Foreskin melanocyte (primary cell): ENCODE measurements at places on chromosomes 7 and 10.

DNA sequence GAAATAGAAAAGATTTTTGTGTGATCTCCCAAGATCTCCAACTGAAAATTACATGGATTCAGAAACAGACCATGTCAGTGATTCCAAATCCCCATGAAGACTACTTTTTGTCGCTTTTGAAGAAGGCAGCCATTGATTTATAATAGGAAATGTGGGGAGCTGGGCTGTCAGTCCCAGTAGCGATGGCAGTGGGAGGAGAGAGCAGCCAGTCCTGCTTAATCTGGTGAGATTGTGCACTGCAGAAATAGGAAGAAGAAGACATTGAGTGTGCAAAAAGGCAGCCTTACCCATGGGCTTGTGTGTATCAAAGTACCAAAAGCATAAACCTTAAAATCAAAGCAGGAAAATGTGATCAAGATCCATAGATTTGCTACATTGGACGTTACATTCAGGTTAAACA is 4.8 kb downstream of the ADRB1 start:
- DNase-seq = no peak

DNA sequence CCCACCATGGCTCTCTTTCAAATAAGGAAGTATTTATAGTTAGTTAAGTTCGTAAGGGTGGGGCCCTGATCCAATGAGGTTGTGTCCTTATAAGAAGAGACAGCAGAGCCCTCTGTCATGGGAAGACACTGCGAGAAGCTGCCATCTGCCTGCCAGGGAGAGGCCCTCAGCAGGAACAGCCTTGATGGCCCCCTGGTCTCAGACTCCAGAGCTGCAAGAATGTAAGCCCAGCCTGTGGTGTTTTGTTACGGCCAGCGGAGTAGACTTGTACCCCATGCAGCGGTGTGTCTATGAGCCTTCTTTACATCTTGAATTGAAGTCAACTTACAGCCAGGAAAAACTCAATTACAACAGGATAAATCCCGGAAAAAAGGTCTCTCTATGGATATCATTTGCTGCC is 14.3 kb upstream of the LARP4B start:
- DNase-seq = no peak

GRCh38 chr10:114281006-114281405 is 42.0 kb downstream of the VWA2 start:
- no peak for DNase-seq

GRCh38 chr10:109769966-109770365 is 153.3 kb downstream of the XPNPEP1 start:
- DNase-seq = no peak

DNA sequence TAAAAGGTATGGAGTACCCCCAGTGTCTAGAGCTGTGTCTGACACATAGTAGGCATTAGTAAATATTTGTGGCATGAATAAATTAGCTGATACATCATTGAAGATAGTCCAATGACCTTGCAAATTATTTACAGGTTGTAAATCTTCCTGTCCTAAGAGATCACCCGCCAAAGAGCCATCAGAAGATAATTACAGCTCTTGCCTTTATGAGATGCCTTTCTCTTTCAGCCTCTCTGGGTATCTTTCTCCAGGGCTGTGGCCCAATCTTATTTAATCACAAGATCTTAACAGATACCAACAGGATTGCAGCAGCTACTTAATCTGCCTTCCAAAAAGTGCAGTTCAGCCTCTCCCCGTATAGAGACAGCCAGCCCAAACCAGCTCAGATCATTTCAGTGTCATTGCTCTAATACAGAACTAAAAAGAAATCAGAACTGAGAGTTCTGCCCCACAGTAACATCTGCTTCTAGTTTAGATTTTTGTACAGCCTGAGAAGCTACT is 41.5 kb downstream of the MYOF start:
- no peak for DNase-seq

DNA sequence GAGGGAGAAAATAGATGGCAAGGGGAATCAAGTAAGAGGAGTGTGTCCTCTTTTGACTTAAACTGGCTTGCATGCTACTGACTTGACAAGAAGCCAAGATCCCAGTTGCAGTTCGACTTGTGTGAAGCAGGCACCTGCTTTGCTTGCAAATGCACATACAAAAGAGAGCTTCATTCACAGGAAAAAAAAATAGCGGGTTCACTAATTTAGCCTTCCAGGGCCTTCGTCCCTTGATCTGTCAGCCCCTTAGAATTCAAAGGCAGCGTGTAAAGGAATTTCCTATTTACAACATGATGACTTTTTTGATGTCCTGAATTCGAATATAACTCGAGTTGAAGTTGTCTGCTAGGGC is 192.1 kb downstream of the CELF2 start:
- peak; percentile 78 for DNase-seq

DNA sequence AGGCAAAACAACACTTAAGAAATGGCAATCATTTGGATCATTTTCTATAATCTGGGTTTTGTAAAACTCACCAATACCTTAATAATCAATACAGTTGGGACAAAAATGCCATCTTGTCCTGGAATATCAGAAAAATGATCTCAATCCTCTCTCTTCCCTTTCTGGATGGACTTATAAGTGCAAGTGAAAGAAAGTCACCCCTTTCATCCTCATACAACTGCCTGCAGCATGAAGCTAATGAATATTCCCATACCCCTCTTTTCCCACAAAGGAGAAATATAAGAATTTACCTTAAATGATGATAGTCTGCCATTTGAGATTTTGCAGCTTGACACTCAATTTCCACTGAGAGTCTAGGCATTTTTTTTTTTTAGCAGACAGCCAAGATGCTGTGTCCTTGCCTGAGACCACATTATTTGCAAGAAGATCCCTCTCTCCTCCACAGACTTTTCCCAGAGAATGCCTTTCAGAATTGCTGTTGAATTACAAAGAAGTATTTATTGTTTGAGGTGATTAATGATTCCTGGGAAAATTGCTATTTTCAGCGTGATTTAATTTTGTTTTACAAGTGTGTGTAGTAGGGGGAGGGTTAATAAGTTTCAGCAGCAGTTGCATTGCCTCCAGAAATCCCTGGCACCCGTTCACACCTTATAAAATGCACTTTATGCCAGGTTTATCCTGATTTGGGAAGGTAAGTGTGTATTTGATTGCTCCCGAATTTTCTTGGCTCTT is 3.8 kb downstream of the HOXA4 start:
- DNase-seq = no peak

GRCh38 chr10:86311906-86312305 is 54.7 kb downstream of the GRID1 start:
- no peak for DNase-seq

GRCh38 chr10:69802424-69803161 is 887 bp downstream of the COL13A1 start:
- DNase-seq = no peak

DNA sequence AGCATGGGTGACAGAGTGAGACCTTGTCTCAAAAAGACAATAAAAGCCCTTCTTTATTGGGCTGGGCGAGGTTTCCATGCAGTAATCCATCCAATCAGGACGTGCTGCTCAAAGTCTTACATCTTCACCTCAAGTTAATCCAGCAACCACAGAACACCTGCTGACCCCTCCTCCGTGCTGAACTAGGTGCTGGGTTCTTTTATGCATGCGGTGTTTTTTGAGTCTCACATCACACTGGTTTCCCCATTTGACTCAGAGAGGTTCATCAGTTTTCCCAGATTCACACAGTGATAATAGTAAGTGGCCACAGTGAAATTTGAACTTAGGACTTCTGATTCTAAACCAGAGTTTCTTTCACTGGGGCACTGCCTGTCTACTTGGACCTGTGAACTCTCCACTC is 58.3 kb upstream of the GTF2I start:
- no peak for DNase-seq

DNA sequence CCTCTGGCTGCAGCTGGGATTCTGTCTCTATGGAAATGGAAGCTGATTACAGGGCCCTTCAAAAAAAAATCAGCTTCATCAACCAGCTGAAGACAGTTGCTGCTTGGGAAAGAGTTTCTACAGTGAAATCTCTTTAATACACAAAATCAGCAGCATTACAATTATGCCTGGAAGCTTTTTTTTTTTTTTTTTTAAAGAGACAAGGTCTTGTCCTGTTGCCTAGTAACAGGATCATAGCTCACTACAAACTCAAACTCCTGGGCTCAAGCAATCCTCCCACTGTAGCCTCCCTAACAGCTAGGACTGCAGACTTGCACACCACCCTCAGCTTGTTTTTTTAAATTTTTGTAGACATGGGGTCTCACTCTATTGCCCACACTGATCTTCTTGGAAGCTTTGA is 94.5 kb downstream of the OR13A1 start:
- DNase-seq = no peak

DNA sequence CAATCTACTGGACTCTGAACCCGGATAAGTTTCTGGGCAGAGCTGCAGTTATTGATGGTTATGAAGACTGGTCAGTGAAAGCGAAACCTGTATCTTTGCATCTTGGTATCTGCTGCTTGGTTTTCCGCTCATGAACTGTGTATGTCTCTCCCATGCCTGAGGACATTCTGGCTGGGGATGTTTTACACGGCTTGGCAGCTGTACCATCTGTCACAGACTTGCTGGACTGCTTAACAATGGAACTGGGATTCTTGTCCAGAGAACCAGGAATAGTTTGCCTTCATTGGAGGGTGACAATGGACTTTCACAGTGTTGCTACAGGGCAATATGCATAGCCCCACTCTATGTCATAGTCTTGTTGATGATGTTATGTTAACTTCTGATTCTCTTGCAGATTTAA is 119.9 kb upstream of the TMEM106B start:
- DNase-seq = peak; percentile 12

DNA sequence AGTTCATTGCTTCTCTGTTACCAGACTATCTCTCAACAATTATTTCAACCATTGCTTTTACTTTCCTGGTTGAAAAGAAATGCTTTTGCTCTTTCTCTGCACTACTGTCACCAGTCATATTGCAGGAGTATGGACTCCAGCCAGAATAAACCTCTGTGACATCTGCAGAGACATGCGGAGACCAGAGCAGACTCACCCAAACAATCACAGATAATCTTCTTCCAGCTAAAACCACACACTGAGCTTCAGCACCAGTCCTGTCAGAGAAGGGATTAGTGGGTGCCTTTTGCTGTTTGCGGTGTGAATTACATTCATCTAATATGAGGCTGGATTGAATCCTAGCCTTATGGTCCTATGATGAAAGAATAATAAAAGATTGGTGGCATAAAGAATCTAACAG is 258.6 kb downstream of the CNTNAP2 start:
- no peak for DNase-seq

- no peak for DNase-seq
These were observed 696.7 kb downstream of the LRMDA start for GRCh38 chr10:76127984-76128589.

DNA sequence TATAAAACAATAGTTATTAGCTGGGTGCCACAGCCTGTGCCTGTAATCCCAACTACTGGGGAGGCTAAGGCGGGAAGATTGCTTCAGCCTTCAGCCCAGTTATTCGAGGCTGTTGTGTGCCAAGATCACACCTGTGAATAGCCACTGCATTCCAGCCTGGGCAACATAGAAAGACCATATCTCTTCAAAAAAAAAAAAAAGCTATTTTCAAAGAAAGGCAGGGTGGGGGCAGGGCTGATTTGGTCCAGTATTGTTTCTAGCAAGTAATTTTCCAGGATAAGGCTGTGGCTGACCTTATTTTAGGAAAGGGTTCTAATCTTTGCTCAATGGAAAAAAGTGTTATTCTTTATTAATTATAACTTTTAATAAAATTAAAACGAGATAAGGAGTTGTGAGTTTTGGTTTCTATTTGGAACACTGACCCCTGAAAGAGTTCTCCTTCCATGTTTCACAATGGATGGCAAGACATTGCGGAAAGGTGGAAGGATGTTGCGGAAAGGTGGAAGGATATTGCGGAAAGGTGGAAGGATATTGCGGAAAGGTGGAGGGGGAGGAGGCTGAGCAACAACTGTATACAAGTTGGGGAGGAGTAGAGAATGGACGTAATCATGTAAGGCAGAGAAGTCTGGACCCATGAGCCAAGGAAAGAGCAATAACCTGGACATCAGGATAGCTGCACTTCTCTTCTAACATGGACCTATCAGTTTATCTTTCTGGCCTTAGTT is 1.5 kb upstream of the C1GALT1 start:
- no peak for DNase-seq
